ENCODE measurements at places on chromosomes 3 and 15.

DNA sequence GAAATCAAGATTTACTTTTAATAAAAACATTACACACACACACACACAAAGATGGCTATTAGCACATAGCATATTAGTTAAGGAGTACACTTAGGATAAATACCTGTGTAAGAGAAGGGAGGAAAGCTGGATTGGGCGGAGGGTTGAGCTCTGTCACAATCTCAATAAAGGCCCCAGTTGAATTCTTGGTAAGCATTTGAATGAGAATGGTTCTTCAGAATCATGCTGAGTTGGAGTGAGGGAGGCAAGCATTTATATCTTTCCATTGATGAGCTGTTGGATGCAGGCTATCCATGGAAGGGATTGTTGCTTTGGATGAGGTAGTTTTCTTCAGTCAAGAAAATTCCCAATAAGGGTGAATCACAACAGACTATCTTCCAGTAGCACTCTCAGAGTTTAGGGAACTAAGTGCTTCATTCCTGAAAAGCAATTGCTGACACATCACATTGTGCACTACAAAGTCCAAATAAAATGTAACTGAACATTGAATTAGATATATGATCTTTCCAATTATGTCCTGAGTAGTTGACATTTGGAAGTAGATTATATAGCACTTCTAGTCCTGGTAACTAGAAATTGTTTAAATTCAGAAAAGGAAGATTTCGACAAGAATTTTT is 95.7 kb downstream of the SUCNR1 start:
- DNase-seq, result no peak

DNA sequence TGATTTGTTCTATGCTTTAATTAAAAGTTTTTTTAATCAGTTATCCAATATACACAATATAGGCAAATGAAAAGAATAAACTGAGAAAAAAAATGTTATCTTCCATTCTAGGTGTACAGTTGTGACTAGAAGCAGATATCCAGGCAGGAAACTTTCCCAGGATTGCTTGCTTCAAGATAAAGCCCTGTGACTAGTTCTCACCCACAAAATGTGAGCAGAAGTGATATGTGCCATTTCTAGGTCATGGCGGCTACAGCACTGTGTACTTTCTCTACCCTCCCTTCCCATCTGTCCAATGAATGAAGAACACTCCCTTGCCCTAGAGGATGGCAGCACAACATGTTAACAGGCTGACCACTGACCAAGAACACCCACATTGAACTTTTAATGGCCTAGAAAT is 110.5 kb upstream of the STT3B start:
- no peak for DNase-seq

DNA sequence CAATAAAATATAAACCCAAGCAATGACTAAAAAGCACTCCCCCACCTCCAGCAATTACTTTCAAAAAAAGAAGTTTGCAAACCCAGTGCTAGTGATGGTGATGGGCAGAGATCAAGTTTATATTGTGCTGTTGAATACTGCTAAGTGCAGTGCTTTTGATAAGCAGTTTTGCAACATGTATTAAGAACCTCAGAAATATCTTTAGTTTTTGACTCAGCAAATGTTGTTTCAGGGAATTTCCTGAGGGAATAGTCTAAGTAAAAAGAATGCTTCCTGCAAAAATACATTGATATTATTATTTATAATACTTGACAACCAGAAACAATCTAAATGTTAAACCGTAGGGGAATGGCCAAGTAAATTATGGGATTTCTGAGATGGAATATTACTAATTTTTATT is 69.3 kb downstream of the ADAMTSL3 start:
- no peak for DNase-seq

- no peak for DNase-seq
Observed at GRCh38 chr3:105093371-105094252, 273.1 kb upstream of the ALCAM start.

- DNase-seq, result no peak
Observed at GRCh38 chr3:142853270-142854168, 35.4 kb downstream of the PCOLCE2 start.

GRCh38 chr15:85396554-85396953 is 16.2 kb downstream of the AKAP13 start:
- DNase-seq, result no peak

GRCh38 chr3:72390841-72391240 is 457.4 kb downstream of the SHQ1 start:
- no peak for DNase-seq

GRCh38 chr3:167729591-167729990 is 5.1 kb downstream of the PDCD10 start:
- DNase-seq, result no peak

DNA sequence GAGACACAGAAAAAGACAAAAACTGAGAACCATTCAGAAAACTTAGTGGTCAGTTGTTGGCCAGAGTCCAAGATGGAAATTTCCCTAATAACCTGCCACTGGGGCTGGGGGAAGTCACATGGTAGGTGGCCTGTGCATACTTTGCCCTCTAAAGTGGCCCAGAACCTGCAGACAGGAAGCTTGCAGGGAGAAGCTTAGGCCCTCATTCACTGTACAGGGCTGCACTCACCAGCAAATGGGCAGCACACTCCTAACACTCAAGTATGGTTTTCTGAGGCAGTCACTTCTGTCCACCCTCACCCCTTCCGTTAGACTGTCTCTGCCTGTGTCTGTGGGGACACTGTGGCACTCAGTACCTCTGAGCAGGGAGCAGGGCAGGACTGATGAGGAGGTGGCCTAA is 14.5 kb upstream of the RNU6-1 start:
- no peak for DNase-seq

DNA sequence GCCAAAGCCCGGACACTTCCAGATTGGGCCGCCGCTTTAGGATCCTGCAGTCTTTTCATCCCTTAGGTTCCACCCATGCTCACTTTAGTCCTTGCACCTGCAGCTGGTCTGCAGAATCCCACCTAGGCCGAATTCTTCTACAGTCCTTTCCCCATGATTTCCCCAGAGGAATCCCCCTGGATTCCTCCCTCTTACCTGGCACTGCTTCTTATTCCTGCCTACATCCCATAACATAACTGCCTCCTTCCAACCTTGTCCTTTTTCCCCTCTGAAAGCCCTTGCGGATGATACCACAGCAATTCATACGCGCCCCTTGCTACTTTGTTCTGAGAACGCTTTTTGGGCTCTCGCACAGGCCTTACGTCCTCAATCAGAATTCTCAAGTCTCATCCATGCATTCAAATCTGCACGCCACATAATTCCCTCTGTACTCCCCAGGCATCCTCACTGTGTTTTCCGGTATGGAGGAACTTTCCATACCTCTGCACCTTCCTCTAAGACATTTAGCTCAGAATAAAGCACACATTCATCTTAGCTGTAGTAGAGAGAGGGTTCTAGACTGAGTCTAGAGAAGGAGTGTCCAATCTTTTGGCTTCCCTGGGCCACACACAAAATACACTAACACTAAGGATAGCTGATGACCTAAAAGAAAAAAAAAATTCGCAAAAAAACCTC is 619 bp downstream of the EIF2AK4 start:
- no peak for DNase-seq

DNA sequence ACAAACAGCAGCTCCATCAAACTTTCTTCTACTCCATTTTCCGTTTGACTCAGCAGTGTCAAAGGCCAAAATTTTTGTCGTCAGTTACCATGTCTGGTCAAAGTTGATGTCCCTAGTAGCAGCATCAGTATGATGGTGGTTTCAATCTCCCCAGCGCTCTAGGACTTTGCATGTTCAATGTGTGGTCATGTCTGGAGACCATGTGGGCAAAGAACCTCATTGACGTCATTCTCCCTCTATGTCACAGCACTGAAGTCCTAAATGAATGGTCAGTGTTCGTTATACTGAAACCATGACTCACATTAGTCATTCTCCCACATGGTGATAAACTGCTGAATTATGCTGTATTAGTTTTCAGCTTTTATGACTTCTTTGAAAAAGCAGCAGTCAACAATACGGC is 23.2 kb downstream of the SHC4 start:
- DNase-seq, result no peak

DNA sequence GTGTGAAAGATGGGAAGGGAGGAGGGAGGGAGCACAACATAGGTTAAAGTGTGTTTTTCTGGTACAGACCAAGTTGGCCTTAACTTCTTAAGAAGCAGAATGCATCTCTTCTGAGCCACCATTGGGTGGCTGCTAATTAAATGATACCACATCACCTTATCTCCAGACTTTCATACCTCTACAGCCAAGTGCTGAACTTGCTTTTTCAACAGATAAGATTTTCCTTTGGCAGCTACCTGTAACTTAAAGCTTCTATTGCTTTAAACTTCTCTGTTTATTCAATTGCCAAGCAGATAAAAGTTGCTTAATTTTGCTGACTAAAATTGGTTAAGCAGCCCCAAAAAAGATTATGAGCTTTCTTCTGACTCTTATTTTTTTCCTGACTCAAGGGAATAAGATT is 292.4 kb upstream of the SGO1 start:
- DNase-seq, result no peak

DNA sequence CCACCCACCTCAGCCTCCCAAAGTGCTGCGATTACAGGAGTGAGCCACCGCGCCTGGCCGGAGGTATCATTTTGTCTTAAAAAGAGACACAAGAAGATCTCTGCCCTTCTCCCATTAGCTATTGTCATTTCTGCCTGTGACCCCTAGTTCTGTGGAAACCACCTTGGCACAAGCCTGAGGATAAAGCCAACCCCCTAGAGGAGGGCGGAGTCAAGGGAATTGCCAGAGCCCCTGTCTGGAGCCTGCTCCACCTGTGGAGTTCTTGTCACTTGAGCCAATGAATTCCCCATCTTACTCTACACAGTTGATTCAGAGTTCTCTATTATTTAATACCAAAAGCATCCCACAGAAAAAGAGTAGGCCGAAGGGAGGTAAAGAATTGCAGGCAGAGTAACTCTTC is 34.9 kb upstream of the KLHL6 start:
- no peak for DNase-seq

- DNase-seq, result no peak
Observed at GRCh38 chr3:167940241-167940640, 155.5 kb downstream of the GOLIM4 start.

GRCh38 chr3:12588039-12589009 is 31.4 kb downstream of the MKRN2 start:
- no peak for DNase-seq

DNA sequence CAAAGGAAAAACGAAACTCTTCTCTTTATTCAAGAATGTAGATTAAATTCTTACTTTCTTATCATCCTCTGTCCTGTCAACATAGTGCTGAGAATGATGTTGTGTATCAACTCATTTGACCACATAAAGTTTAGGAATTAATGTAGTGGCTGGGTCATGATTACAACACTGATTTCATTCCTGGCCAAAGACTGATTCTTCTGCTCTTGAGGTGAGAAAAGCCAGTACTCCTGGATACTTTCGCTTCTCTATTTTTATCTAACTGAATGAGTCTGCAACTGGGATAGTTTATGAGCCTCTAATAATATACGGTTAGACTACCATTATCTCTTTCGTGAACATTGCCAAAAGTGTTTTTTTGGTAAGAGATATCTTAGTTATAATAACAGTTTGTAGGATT is 173.0 kb downstream of the LPP start:
- no peak for DNase-seq

DNA sequence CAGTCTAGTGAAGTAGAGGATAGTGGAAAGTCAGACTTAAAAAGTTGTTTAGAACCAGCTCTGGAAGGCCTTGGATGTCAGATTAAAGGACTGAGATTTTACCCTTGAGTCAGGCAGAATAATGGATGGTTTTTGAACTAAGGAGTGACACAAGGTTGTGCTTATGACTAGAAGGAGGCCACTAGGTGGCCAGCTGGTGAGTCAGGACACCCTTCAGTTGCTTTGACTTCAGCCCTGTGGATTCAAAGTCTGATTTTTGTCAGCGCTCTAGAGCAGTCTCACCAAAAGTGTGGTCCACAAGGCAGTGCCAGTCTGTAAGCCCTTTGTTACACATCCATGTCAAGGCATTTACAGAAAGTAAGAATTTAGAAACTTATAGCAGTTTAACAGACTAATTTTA is 3.8 kb upstream of the GABPB1 start:
- no peak for DNase-seq

GRCh38 chr3:150022381-150023238 is 51.9 kb upstream of the PFN2 start:
- DNase-seq, result no peak

DNA sequence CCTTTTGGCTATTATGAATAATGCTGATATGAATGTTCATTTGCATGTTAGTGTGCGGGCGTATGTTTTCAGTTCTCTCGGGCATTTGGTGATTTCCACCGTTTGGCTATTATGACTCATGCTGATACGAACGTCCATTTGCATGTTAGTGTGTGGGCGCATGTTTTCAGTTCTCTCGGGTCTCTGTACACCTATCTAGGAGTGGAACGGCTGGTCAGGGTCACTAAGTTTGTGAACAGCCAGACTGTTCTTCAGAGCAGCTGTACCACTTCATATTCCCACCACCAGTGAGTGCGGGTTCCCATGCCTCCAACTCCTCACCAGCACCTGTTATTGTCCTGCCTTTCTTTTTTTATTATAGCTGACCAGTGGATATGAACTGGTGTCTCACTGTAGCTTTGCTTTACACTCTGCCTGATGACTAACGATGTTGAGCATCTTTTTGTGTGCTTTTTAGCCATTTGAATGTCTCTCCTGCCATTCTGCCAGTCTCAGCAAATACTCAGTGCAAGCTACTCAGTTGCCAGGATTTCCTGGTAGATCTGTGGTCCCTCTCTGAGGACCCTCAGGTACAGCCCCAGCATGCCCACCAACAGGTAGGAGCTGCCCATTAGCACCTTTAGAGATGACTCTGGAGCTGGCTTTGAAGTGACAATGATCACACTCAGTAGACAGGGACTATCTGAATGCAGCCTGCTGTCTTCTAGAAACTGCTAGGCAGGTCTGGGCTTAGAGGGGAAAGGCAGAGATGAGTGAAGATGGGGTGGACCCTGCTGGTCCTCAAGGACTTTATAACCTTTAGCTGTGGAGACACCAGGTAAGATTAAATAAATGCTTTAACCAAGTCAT is 141.1 kb downstream of the XXYLT1 start:
- no peak for DNase-seq

GRCh38 chr3:24222165-24222805 is 272.4 kb downstream of the THRB start:
- DNase-seq, result no peak

DNA sequence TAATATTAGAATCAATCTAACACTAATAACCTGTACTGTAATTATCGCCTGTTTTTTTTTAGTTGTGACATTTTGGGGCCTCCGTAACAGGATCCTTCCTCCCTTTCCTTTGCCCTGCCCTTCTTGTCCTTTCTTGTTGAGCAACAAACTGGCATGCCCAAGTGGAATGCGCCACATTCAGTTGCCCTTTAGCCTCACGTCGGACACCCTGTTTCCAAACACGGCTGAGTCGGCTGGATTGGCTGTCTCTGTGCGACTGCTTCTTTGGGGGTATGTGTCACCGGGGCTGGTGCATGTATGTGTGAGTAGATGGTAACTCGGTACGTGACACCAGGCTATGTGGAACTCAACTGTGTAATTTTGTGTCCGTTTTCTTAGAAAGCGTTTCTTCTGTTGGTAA is 24.1 kb downstream of the TRAK1 start:
- no peak for DNase-seq

DNA sequence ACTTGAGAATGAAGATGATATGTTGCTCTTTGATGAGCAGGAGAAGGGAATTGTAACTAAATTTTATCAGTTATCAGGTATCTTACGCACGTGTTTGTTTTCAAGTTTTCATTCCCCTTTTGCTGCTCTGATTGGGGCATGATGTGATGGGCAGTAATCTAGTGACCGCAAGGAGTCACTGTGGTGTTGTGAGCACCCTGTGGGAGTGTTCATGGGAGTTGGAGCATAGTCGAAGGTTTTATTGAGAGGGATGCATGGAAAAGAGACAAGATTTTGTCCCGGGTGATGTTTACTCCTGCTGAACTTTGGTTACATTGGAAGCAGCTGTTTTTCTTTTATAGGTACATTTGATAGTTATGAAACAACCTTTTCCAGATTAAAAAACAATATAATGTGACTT is 2.1 kb downstream of the FAN1 start:
- DNase-seq, result no peak

GRCh38 chr3:187572441-187572840 is 97.8 kb downstream of the SST start:
- DNase-seq, result no peak

All from stimulated activated CD8-positive, alpha-beta memory T cell treated with anti-CD3 and anti-CD28 coated beads, Interleukin-7, amount 100 ng/mL, for 1 hour (primary cell).